ENCODE measurements at places on chromosomes 2 and 18. TPM values are rescaled to one million over a fixed set of nuclear protein-coding genes. Genes with fewer than 3 reads are reported as not detected.
A peak's percentile ranks its signal among the peaks of the same experiment; 100 is the strongest.

The PRADC1 gene
- total RNA-seq = 6.6 TPM

The G6PC2 gene
- not detected for total RNA-seq

The RGPD4 gene
- total RNA-seq = not detected

DNA sequence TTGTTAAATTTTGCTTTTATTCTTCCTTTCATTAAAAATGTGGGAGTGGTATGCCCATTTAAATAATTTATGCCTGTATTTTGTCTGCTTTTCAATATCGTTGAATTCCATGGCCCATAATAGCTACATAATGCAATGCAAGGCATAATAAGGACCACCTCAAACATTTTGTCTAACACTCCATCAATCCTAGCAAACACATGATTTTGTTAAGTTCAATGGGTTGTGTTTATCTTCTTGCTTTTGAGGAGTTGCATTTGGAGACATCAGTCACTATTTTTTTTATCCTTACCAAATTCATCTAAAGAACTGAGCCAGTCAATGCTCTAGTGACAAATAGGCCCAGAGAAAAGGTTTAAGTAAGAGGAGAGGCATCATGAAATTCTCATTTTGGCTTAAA is 145.5 kb downstream of the ZNF385B start:
- DNase-seq = no peak

The CXCR4 gene
- 0.88 TPM for total RNA-seq

DNA sequence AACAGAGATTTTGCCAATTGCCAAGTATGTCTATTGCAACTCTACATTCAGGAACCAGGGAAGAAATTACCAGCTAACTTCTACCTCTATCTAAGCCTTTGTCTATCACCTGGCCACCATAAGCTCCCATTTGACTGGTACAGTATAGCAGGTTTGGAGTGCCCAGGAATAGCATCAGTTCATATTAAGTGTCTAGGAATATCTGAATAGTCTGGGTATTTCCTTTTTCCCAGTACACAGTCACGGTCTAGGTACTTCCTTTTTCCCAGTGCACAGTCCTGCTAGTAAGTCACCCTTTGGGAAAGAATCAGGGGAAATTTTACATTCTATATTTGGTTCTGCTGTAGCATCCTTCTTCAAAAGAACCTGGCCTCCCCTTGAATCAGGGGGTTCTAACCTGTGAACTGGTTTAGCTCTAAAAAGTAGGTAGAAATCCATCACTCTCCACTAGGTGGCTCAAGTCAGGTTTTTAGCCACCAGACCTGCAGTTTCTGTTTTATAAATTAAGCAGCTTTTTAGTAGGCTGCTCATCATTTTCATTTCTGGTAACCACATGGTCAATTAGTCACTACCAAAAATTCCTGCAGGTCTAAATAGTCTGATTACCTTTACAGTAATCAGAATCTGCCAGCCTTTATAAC is 49.3 kb upstream of the DNAJC10 start:
- DNase-seq = no peak

DNA sequence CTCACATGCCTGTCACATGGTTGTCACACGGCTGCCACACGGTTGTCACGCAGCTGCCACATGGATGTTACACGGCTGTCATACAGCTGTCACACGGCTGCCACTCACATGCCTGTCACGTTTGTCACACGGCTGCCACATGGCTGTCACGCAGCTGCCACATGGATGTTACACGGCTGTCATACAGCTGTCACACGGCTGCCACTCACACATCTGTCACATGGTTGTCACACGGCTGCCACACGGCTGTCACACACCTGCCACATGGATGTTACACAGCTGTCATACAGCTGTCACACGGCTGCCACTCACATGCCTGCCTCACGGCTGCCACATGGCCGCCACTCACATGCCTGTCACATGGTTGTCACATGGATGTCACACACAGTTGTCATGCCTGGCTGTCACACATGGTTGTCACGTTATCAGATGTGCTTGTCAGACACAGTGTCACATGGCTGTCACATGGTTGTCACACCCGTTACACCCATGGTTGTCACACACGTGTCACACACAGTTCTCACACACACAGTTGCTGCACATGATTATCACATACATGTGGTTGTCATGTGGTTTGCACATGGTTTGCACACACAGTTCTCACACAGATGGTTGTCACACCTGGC is 19.4 kb downstream of the KCNG2 start:
- DNase-seq = no peak

DNA sequence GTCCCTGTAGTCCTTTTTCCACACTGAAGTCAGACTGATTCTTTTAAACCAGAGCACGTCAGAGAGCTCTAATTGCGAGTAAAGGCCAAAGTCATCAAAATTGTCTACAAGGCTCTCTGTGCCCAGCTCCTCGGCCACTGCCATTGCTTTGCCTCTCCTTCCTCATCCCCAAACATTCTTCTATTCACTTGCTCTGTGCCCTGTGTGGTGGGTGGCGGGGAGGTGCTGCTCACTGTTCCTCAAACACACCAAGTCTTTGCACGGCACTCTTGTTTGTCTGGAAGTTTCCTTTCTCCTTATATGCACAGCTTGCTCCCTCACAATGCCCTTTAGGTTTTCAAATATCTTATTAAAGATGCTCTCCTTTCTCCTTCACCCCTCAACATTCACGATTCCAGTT is 100.1 kb upstream of the FSHR start:
- DNase-seq = no peak

DNA sequence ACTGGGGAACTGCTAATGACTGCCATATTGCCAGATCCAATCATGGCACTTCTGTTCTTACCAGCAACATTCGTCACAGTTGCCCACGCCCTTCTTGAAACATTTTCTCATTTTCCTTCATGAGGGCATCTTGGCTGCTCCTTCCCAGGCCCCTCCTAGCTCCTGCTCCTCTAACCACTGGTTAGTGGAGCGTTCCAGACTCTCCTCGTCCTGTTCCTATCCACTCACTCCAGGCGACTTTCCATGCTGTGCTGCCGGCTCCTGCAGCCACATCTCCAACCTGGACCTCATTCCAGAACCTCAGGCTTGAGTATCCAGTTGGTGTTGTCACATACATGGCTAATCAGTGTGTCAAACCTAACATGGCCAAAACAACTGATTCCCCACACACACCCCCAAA is 1.3 kb upstream of the ADI1 start:
- no peak for DNase-seq

The CTAGE1 gene
- total RNA-seq = not detected

- DNase-seq = no peak
Observed at GRCh38 chr2:240509667-240510512, 47.9 kb downstream of the ANKMY1 start.

GRCh38 chr2:238169048-238169707 is 10.4 kb downstream of the ERFE start:
- DNase-seq = peak; percentile 64

DNA sequence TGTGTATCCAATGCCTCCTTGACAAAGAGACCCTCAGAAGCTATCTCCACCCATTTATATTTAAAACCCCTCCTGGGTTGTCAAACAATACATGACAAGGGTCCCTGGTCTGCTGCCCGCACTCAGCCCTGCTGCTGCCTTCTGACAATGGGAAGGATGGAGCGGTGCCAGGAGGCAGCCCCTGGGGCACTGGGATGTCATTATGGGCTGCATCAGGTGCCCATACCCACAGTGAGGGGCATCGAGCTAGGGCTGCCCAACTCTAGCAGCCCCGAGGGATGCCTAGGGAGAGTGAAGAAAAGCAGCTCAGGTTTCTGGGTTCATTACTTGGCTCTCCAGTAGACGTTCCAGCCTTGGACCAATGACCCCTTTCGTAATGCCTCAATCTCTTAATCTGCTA is 301.7 kb downstream of the ALK start:
- no peak for DNase-seq

GRCh38 chr2:7031547-7032245 is 114.5 kb downstream of the RNF144A start:
- peak; percentile 61 for DNase-seq

The LIMS3 gene
- 0.62 TPM for total RNA-seq
